ENCODE measurements at places on chromosomes 2 and 18.

- no peak for DNase-seq
These were observed 3.2 kb downstream of the GATA6 start for GRCh38 chr18:22172594-22173049.

- DNase-seq, result no peak
These were observed 168.1 kb upstream of the CTAGE1 start for GRCh38 chr18:22585821-22586220.

GRCh38 chr2:46284260-46284659 is 12.9 kb upstream of the EPAS1 start:
- DNase-seq, result no peak

- no peak for DNase-seq
These were observed 769.7 kb downstream of the SUCLG1 start for GRCh38 chr2:83689402-83689801.

DNA sequence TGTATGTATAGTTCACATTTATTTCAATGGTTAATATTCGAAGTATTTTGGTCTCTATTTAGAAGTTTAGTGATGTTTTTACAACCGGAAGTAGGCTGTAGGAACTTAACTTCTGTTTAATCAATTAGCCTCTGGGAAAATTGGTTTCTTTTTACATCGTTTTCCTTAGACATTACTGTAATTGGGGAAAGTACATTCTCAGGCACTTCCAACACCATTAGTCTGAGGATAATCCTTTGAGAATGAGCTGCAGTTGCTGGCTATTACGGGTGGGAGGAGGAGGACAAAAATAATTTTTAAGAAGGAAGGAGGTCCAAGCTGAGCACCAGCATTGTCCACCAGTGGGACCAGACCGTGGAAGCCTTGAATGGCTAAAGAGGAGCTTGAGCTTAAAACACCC is 70.4 kb upstream of the ST3GAL5 start:
- DNase-seq, result no peak

DNA sequence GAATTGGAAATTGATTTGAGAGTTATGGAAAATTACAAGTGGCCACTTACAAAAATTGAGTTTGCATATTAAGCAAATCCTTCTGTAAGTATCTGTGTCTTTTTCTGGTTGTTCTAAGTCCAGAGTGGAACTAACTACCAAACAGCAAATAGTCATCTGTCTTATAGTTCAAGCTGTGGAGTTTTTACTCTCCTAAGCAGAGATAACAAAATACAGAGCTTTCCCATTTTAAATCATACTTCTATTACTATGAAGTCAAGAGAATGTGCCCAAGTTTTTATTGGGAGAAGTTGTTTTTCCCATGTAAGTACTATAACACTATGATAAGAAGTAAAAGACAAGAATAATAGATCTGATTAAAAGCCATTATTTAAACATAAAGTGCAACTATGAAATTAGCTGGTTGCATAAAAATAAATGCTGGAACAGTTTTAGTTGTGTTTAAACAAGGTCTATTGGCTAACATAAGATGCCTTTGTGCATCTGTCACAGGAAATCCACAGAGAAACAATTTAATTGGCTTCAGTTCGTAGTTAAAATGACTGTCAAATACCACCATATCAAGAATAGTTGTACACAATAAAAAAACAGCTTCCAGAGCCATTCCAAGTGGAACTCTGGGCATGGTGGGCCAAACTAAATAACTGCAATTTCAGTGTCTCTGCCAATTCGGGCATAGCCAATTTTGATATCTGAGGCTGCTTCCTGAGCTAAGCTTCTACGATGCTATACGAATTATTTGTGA is 1467.4 kb upstream of the NXPH2 start:
- DNase-seq, result no peak

DNA sequence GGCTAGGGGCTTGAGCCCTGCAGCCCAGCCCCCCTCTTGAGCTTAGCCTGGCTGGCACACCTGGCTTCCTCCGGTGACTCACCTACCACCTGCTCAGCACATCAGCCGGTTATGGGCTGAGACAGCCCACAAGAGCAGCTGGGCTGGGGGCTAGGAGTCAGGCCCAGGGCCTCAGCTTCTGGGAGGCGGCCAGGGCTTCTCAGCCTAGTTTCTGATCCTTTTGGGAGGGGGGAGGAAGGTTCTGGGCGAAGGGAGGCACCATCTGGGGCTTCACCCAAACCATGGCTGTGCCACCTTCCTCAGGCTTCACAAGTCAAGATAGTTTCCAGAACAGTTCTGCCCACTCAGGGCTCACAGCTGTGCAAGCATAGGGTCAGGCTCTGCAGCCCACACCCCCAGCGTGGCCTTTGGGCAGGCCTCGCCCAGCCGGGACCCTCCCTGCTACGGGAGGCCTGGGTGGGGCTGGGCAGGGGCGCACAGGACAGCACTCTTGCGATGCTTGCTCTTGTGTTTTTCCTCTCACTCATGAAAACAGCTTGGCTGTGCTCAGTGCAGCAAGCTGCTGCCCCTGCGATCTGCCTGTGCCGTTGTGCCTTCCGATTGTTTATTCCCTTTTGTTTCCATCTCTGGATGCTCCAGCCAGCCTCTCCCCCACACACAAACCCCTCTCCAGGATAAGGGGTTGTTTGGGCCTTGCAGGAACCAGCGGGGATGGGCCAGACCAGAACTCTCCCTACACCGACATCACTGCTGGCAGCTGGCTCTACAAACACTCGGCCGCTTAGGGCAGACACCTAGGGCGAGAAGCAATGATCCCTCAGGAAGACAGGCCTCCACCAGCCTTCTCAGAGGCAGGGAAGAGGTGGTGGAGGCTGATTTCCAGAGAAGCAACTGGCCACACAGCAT is 26.1 kb upstream of the SEMA4C start:
- no peak for DNase-seq

Measured in activated CD8-positive, alpha-beta memory T cell treated with anti-CD3 and anti-CD28 coated beads for 48 hours (primary cell).